ENCODE measurements at places on chromosomes 3 and 15.

DNA sequence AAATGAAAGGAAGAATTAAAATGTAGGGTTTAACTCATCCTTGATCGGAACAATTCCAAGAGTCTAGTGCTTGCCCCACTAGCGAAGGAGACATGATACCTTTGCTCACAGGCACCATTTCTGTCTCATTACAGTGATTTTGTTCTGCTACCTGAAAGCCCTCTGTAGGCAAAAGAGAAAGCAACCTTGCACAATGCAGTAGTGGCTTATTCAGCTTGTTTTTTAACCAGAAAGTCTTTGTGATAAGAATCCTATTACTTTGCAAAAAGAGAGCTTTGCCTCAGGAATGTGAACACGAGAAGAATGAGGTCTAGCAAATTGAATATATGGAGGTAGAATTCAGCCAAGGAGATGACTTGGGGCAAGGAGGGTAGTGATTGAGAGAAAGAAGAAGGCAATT, 684.4 kb downstream of the GRM7 start:
- no peak for DNase-seq

GRCh38 chr15:82730022-82730530, 20.4 kb upstream of the AP3B2 start:
- no peak for DNase-seq

DNA sequence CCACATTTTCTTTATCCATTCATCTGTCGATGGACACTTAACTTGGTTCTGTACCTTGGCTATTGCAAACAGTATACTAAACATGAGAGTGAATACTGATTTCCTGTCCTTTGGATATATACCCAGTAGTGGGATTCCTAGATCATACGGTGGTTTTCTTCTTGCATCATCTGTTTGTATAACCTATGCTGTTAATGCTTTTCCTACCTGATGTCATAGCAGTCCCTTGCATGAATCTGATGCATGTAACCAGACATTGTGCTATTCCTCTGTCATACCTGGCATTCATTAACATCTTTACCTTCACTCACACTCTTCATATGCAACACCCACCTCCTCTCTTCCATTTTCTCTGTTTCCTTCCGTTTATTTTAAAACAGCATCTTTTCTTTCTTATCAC, 185.2 kb downstream of the KLHL25 start:
- DNase-seq: no peak

DNA sequence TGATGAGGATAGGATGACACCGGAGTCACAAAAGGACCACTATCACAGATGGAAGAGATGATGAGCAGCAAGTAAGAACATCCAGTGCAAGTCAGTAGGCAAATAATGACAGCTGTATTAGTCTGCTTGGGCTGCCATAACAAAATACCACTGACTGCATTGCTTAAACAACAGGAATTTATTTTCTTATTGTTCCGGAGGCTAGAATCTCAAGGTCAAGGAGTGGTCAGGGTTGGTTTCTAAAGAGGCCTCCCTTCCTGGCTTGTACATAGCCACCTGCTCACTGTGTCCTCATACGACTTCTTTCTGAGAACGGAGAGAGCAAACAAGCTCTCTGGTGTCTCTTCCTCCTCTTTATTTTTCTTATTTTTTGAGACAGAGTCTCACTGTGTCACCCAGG, 380.7 kb downstream of the PLOD2 start:
- DNase-seq: no peak

DNA sequence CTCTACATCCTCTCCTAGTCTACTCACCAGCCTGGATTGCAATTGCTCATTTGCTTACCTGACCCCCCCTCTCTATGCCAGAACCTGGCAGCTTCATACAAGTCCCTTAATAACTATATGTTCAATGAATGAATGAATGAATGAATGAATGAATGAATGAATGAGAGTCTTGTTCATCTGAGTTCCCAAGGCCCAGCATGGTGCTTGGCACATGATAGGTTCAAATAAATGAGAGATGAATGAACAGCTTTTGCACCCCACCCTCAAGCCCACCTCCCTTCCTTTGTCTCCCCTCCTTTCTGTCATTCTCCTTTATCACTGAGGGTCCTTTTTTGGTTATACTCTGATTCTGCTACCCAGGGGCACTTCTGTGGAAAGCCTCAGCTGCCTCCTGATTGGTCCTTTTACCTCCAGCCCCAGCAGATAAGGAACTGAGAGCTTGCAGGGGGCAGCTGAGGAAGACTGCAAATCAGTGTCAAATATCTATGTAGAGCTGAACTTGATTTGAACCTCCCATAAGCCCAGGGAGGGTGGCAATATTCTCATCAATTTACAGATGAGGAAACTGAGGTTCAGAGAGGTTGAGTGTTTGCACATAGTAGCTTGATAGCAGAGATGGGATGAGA, 54.1 kb upstream of the CHRNB4 start:
- no peak for DNase-seq

GRCh38 chr3:119352034-119352609, 57.9 kb downstream of the ARHGAP31 start:
- DNase-seq: peak; percentile 21

DNA sequence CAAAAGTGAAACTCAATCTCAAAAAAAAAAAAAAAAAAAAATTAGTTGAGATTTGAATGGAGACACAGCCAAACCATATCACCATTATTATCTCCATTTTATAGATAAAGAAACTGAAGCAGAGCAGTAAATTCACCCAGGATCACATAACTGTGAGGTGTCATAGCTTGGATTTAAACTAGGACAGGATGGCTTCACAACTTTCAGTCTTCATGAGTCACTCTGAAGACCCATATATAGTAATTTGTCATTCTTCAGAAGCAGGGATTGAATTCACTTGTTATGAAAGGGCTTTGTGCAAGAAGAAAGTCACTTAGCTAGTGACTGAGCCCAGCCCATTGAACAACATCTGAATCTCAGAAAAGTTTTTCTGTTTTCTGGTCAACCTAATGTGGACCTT, 60.5 kb upstream of the LRIG1 start:
- no peak for DNase-seq

DNA sequence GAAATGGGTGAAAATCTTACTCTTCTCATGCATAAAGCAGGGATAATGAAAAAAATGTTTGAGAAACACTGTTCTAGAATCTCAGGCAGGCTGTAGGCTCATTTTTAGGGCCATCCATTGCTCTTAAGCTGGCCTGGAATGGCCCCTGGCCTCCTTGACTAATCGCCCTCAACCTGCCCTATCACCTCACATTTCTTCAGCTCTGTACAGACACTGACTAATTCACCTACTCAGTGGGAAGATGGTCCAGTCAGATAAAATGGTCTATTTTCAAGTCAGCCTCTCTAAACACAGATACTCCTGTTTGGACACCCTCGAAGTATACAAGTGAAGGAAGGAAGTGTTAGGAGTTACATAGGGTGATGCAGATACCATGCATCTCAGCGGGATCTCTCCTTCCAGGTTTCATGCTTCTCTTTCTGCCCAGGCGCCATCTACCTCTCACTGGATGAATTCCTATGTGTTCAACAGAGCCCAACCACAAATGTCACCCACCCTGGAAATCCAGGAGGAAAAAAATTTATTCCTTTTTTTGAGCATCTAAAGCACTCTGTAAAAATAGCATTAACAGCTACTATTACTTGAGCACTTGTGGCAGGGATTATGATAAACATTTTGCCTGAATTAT, 12.1 kb downstream of the FMN1 start:
- no peak for DNase-seq

DNA sequence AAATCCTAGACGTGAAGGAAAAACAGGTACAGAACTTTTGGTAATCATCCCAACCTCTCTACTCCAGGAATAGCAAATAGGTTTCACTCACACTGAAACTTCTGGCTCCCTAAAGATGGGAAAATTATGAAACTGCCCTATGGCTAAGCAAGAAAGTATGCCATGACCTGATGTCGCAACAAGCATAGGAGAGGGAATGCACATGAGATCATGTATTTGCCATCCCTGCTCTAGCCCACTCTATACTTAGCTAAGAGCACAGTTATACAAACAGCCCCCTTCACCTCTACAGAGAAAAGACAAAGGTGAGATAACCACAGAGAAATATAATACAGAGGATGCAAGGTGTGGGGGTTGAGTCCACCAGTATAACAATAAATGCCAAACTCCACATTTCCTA, 102.7 kb downstream of the TBC1D5 start:
- DNase-seq: no peak

GRCh38 chr3:37338500-37338899, 164.1 kb upstream of the LRRFIP2 start:
- DNase-seq: no peak

DNA sequence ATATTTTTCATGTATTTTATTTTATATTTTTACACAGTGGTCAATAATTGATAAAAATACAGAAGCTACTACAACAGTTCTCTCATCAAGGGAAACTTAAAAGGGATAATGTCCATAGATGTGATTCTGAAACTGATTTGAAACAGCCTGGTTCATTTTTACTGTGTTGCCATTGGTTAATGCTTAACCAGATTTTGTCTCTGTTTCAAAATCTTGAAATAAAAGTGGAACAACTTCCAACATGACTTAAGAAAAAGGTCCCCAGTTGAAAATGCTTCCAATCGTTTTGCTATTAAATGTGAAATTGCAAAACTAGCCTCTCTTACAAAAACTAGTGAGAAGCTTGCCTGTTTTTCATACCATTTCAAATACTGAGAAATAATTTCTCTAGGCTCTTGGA, 240.7 kb downstream of the LPP start:
- no peak for DNase-seq

DNA sequence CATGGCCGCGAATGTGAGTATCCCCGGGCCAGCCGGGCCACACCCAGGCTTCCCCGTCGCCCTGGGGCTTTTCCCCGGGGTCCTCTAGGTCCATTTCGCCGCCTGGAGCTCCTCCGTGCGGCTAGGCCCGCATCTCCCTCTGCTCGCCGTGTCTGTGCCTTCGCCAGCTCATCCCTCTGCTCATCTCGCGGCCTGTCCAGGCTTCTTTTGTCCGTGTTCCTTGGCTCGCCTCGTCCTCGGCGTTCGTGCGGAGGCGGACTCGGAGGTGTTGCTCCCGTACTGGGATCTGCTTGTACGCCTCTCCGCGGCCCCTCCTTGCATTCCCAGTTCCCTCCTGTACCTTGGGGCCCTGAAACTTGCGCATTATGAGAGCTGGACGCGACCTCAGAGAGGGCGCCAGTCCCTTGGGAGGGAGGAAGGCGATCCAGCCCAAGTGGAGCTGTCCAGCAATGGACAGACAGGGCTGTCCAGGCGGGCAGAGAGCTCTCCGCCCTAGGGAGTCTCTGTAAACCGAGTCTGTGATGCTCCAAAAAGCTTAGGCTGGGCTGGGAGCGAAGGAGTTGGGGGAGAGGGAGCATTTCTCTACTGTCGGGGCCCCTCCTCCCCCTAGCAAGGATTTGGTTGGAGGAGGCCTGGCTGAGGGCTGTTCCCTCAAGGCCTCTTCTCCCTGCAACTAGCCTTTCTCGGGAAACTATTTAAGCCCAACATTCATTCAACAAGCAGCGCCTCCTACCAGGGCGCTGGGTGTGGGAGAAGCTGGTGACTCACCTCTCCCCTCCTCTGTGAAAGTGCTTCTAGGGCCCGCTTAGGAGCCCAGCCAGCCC, 553 bp downstream of the TMEM43 start:
- DNase-seq: peak; percentile 48

Measured in stimulated activated CD4-positive, alpha-beta T cell treated with anti-CD3 and anti-CD28 coated beads, Interleukin-2, amount 100 ng/mL, for 48 hours (primary cell).